Natural killer cell treated with Interleukin-12 subunit alpha and Interleukin-12 subunit beta and Interleukin-15 and Interleukin-18, amount 100 ng/mL, for 72 hours (primary cell): ENCODE measurements at places on chromosomes 5 and 9. TPM values are rescaled to one million over a fixed set of nuclear protein-coding genes. Genes with fewer than 3 reads are reported as not detected.

The PAIP1 gene
- 57.0 TPM for total RNA-seq

The RANBP3L gene
- total RNA-seq: not detected

The GABBR2 gene
- not detected for total RNA-seq

The GFM2 gene
- total RNA-seq: 25.9 TPM

The FREM1 gene
- not detected for total RNA-seq

The DCAF12 gene
- 36.5 TPM for total RNA-seq

GRCh38 chr9:92679413-92680165 lies 9.7 kb upstream of the IPPK start:
- no peak for DNase-seq

- no peak for DNase-seq
Observed at GRCh38 chr9:76087976-76088375, 197.5 kb downstream of the PCSK5 start.

GRCh38 chr5:7066471-7067235 lies 329.3 kb upstream of the ADCY2 start:
- DNase-seq: no peak

DNA sequence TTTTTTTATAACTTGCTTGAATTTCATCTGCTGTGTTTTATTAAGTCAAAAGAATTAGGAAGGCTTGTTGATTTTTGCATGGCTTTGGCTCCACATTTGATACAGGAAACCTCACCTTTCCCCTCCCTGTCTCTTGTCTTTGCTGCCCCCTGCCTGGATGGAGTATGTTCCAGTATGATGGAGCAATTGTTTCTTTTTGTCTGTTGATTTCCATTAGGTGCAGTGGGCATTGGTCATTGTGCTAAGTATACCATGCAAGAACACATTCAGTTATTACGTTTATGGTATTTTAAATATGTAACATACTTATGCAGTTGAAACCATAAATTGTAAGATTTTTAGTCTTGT lies 19.6 kb downstream of the TJP2 start:
- DNase-seq: no peak

GRCh38 chr5:3590161-3590966 lies 5.3 kb upstream of the IRX1 start:
- DNase-seq: no peak

GRCh38 chr9:112764344-112764743 lies 13.8 kb downstream of the SNX30 start:
- no peak for DNase-seq

DNA sequence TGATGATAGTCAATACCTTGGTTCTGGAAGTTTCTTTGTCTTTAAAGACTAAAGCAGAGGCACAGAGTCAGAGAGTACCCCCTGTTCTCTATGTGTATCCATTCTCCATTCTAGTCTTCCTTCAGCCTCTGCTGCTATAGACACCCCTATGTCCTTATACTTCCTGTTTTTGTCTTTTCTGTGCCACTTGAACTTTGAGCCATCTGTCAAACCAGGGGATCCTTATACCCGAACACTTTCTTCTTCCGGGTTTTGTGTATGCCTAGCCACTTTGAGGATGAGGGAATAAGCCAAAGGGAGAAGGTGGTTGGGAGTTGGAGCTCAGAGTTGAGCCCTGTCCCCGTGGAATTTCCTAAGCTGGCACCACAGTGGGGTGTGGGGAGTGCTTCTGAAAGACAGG lies 61.1 kb upstream of the IL6ST start:
- no peak for DNase-seq

- DNase-seq: no peak
Observed at GRCh38 chr5:137071526-137071925, 427.6 kb downstream of the SPOCK1 start.

- DNase-seq: peak; percentile 55
Observed at GRCh38 chr9:93099551-93100275, 3.7 kb downstream of the CARD19 start.

GRCh38 chr5:93130624-93131490 lies 450.2 kb downstream of the NR2F1-AS1 start:
- no peak for DNase-seq

DNA sequence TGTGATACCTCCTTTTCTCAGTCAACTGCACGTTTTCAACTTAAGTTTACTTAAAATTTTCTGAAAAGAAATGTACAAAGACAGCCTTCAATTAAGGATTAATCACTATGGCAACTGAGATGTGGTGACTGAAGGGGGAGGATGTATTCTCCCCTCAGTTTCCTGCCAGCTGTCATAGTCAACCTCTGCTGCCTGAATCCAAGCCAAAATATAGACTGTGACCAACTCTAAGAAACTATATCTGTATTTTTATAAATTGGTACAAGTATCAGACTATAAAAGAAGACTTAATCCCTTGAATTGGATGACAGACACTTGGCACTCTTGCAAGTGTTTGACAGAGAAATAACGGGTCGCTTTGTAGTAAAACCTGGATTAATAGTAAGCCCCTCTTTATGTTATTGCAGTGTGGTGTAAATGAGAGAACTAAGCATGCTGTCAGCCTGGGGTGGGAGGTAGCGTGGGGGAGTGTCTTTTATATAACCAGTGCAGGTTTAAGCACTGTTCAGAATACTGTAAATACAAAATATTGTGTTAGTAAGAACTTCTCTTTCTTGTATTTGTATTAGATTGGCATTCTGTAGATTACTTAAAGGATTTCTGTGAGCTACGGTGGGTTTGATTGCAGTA lies 106.4 kb downstream of the ERCC6L2 start:
- DNase-seq: no peak

- no peak for DNase-seq
Observed at GRCh38 chr9:77802515-77803293, 154.6 kb upstream of the GNA14 start.

DNA sequence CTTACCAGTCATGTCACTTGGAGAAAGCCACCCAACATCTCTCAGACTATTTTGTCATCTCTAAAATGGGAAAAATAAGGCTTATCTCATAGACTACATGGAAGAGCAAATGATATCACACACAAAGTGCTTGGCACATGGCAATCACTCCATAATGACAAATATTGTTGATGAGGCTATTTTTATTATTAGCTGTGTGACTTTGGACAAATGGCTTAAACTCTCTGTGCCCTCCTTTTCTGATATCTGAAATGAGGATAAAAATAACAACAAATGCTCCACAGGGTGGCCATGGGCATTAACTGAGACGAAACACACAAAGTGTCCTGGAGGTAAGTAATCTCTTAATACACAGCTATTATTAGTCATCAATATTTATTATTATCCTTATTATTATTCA lies 125.5 kb upstream of the HAND1 start:
- DNase-seq: no peak

- no peak for DNase-seq
Observed at GRCh38 chr9:135514342-135515082, 6.7 kb upstream of the LCN1 start.

- no peak for DNase-seq
Observed at GRCh38 chr5:77893225-77893860, 117.2 kb upstream of the TBCA start.

DNA sequence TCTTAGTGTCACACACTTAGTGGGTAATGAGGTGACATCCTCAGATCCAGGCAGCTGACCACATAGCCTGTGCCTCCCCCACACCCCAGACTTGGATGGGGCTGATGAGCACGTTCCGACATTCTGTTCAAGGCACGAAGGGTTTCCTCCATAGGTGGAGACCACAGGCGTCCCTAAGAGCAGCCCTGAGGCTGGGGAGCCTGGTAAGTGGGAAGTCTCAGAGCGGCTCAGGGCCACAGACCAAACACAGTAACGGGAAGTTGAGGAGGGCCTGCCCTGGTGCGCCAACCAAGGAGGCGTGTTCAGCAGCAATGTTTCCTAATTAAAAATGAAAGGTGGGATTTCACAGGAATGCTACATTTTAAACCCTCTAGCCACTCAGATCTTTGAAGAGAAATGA lies 102.3 kb upstream of the PHYKPL start:
- DNase-seq: peak; percentile 31

DNA sequence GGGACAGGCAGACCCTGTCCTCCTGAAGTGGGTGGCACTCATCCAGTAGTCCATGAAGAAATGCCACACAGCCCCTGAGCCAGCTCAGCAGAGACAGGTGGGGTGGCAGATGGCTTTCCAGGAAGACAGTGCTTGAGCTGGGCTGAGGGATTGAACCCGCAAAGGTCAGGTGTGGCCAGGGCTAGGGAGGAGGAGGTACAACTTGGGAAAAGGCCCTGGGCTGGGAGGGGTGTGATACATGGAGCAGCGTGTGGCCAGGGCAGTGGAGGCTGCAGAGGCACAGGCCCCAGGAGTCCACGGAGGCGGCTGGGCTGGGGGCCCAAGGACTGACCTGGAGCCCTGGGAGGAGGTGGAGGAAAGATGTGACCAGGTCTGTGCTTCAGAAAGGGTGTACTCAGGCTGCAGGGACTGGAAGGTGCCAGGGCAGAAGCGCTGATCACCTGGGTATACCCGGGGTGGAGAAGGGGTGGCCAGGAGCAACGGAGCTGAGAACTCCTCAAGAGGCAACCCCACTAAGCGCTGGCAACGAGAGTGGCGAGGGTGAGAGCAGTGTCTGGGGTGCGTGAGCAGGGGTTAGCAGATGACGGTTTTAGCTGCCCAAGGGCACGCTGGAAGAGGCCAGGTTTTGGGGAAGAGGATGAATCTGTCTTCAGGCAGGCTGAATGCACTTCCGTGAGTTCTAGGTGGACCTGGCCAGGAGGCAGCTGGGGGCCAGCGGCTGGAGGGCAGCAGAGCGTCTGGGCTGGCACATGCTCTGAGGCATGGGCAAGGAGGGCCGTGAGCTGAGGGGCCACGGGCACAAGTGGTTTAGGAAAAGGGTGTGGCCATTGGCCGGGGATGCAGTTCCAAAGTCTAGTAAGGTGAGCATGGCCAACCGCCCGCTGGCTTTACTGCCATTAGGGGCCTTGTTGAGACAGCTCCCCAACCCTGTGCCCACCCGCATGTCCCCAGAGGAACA lies 3.9 kb upstream of the RABL6 start:
- no peak for DNase-seq

- no peak for DNase-seq
Observed at GRCh38 chr5:150593593-150593992, 46.9 kb upstream of the SYNPO start.

GRCh38 chr5:178831049-178831448 lies 28.7 kb upstream of the ZNF354B start:
- DNase-seq: no peak

DNA sequence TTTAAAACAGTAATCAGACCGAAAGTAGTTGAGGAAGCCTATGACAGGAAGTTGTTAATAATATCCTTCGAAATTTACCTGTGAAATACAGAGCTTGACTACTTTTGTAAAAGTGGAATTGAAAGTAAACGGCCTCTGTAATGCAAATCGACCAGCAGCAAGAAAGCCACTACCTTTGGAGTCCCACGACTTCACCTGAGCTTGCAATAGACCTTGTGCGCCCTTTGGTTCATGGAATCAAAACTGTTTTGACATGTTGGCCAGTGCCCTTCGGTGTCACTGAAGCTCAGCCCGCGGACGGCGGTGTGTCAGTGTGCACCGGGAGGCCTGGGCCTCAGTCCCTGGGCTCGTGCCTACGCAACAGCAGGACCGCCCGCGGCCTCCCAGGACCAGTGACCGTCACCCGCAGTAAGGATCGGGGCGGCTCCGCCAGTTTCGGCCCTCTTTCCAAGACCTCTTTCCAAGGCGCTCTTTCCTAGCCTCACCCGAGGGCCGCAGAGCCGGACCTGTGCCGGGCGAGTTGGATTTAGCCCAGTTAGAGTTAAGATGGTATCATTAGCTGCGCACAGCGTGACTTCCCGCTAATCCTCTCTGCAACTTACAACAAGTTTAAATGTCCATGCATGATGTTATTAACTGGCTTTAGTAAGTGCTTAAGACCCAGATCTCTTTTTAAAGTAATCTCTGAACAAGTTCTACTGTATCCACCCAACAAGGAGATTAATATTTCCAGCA lies 223.3 kb downstream of the MEF2C start:
- no peak for DNase-seq

DNA sequence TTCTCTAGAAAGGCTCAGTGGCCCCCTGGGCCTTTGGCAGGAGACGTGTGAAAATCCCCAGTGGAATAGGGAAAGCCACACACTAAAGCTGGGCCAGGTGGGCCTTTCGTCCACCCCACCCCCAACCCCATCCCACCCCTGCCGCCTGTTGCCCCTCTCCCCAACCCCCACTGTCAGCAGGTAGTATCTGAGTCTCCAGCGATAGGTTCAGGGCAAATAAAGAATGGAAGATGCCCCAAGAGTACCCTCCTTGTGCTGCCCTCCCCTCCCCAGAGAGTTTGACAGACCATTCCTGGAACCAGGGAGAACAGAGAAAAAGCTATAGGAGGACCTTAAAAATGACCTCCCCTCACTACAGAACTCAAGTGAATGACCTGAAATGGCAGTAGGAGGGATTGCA lies 36.7 kb upstream of the UBE2D2 start:
- no peak for DNase-seq

GRCh38 chr9:5425006-5425628 lies 12.6 kb downstream of the PLGRKT start:
- no peak for DNase-seq

- DNase-seq: no peak
Observed at GRCh38 chr9:104118916-104119315, 24.8 kb downstream of the SMC2 start.

DNA sequence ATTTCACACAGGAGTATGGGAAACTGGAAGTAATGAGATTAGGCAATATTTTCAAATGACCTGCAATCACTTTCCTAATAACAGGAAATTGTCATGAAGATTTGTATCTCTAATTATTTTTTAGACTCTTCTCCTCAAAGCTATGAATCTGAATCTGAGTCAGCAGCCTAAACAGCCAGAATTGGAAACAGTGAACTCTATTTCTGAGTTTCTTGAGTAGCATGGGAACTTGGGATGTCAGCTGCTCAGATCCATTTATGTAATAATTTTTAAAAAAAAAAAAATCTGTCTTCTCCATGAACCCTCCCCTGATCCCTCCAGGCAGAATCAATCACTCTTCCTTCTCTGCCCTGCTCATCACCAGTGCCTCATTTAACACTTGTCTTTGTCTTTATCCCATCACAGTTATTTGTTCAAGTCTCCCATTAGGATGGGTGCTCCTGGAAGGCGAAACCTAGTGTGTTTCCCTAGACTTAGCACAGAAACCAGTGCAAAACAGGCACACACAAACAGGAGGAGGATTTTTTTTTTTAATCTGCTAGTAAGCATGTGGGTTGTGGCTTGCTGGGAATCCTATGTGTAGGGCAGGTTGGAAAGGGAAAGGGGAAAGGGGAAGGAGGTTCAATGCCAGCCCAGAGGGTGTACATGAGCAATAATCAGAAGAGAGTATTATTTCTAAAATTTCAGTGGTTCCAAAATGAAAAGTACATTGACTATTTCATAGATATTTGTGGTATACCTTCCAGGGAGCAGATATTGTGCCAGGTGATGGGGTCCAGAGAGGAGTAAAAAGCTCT lies 186.8 kb downstream of the TTLL11 start:
- DNase-seq: no peak

DNA sequence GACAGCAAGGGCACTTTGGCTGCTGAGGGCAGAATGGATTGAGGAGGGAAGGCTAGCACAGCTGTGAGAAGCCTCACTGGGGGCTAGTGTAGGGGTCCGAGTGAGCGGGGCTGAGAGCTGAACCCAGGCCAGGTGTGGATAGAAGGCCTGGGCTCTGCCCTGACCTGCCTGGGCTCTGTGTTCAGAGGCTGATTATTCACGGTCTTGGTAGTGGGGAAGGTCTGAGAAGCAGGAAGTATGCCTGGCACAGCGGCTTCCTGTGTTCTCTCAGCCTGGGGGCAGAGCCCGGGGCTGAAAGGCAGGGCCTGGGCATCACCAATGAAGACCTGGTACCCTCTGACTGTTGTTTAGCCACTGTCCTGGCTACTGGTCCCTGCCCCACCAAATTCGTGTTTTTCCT lies 136.4 kb upstream of the TBC1D2 start:
- no peak for DNase-seq
